ENCODE measurements at places on chromosomes 11 and 22.

- no peak for DNase-seq
These were observed 7.8 kb downstream of the GAL start for GRCh38 chr11:68692115-68692514.

GRCh38 chr11:19307498-19307897 is 66.8 kb upstream of the E2F8 start:
- no peak for DNase-seq

- DNase-seq = no peak
These were observed 19.6 kb downstream of the APOL4 start for GRCh38 chr22:36182056-36182455.

GRCh38 chr11:106482917-106483785 is 405.7 kb downstream of the AASDHPPT start:
- DNase-seq = peak; percentile 36

DNA sequence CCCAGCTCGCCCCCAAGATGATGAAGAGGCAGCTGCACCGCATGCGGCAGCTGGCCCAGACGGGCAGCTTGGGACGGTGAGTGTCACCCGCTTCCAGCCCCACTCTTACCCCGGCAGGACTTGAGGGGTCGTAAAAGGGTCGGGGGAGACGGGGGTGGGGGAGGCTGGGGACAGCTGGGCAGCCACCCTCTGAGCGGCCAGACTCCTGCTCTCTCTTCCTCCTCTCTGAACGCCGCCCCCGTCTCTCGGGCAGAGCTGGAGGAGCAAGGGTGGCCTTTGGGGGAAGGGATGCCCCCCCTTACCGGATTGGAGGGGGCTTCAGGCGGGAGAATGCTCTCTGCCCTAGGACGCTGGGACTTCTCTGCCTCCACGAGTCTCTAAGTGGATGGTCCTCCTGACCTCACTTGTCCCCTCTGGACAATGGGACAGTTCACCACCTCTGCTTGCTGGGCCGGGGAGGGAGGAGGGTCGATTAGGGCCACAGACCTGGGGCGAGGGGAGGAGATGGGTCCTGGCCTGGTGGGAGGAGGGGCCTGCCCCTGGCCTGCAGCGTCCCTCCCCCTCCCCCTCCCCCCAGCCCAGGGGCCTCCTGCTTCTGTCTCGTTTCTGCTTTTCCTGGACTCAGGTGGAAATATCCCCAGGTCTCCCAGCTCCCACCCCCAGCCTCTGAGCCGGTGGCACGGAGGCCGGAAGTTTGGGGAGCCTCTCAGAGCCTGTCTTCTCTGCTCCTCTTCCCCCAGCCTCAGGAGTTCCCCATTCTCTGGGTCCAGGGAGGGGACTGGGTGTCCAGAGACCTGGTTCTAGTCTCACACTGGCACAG is 512 bp downstream of the SH3BP1 start:
- DNase-seq = no peak

DNA sequence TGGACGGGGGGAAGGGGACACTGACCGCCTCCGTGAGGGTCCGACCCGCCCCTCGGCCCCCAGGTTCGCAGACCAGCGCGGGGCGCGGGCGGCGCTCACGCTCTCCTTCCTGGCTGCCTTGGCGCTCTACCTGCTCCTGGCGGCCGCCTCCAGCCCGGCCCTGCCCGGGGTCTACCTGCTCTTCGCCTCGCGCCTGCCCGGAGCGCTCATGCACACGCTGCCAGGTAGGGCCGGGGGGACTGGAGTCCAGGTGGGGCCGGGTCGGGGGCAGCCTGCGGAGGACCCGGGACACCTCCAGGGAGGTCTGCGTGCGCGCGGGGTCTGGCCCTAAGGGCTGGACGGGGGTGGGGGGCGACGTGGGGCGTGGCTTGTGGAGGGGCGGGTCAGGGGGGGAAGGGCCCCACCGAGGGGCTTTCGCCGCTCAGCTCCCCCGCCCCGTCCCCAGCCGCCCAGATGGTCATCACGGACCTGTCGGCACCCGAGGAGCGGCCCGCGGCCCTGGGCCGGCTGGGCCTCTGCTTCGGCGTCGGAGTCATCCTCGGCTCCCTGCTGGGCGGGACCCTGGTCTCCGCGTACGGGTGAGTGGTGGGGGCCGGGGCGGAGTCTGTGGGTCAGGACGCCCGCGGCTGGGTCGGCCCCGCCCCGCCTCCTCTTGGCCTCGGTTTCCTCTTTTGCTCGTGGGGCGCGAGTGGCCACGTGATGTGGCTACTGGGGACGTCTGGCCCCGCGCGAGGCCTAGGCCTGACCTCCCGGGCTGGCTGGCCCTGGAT is 19.9 kb downstream of the PHLDA2 start:
- DNase-seq = no peak

DNA sequence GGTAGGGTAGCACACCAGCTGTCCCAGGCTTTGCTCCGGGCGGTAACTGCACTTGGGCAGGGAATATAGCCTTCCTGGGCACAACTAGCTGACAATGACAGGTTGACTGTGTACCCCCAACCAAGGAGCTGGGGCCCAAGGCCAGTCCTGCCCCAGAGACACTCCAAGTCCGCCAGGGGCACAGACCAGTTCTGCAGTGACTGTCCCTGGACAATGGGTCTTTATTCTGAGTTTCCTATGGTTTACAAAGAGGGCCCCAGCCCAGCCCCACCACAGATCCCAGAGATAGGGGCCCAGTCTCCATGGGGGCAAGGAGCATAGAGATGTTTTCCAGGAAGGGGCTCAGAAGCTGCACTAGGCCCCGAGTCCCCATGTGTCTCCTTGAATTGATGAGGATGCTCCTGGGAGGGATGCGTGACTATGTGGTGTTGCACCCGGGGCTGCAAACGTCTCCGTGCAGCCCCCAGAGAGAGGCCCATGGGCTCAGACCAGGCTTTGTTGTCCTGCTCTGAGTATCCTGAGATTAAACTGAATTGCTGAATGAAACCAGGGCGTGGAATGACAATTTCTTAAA is 48.4 kb downstream of the CD6 start:
- DNase-seq = no peak

GRCh38 chr11:2144544-2145248 is 5.5 kb upstream of the IGF2 start:
- no peak for DNase-seq

- DNase-seq = no peak
These were observed 61.5 kb downstream of the TMPRSS5 start for GRCh38 chr11:113644605-113645004.

GRCh38 chr22:27842669-27843431 is 41.3 kb upstream of the MN1 start:
- DNase-seq = peak; percentile 62

DNA sequence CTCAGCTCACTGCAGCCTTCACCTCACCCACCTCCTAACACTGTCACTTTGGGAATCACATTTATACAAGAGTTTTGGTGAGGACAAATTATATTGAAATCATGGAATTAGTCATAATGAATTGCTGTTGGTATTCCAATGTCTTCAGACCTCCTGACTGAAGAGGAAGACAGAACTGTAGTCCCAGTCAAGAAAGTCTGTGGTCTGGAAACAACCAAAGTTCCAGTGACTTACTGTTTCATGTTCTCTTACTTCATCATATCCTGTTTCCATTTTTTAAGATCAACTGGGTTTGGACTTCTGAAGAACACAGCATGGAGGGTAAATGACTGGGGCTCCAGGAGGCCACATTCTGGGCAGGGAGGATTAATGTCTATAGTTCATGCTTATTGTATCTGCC is 43.0 kb upstream of the HIPK3 start:
- no peak for DNase-seq

GRCh38 chr11:134524201-134524600 is 112.2 kb upstream of the B3GAT1 start:
- DNase-seq = no peak

GRCh38 chr11:117519170-117519569 is 191.5 kb downstream of the CEP164 start:
- DNase-seq = no peak

DNA sequence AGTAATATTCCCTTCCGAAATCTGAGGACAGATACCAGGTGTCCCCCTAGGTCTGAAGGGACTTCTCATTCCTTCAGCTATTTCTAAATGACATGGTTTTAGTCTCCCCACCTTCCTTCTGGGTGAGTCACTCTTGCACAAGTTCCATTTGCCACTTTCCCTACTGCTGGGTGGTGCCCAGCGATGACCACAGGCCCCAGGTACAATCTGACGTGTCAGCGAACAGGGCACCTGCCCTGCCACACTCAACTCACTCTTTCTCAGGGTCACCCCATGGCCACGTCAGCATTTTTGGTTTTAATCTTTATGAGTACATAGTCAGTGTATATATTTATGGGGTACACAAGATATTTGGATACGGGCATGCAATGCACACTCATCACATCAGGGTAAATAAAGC is 17.2 kb downstream of the POU2AF1 start:
- DNase-seq = no peak

DNA sequence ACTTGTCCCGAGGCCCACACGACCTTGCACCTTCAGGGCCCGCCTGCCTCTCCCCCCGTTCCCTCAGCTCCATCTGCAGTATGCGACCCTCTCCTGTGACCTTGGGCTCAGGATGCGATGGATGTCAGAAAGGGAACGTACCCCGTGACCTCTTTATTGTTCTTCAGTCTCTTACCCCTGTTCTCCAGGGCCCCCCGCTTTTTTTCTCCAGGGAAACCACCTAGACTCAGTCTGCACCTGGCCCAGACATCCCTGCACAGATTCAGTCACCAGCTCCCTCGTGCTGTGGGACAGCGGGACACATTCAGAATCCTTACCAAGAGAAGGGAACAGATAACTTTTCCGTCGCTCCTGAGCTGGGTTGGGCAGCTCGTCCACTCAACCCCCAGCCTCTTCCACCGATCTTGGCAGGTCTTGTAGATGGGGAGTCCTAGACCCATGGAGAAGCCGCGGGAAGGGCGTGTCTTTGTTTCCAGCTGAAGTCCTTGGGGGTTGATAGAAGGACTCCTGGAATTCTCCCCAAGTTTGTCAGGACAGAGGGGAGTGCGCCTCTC is 1.4 kb upstream of the PHOX2A start:
- DNase-seq = no peak
